Cerebellum (tissue), 4 donors: ENCODE measurements at places on chromosomes 4 and X. TPM values are rescaled to one million over a fixed set of nuclear protein-coding genes. Genes with fewer than 3 reads are reported as not detected.

- DNase-seq: no peak
Measured at GRCh38 chr4:185092535-185093197, 50.4 kb upstream of the SLC25A4 start.

GRCh38 chr4:136495076-136495475 is 1037.2 kb downstream of the PCDH18 start:
- no peak for DNase-seq

UGT2A1 gene
- not detected for total RNA-seq

PPP4R3C gene
- total RNA-seq: not detected
